ENCODE measurements at places on chromosomes 2 and 18.

GRCh38 chr18:59839246-59839645 lies 60.5 kb upstream of the PMAIP1 start:
- no peak for DNase-seq

DNA sequence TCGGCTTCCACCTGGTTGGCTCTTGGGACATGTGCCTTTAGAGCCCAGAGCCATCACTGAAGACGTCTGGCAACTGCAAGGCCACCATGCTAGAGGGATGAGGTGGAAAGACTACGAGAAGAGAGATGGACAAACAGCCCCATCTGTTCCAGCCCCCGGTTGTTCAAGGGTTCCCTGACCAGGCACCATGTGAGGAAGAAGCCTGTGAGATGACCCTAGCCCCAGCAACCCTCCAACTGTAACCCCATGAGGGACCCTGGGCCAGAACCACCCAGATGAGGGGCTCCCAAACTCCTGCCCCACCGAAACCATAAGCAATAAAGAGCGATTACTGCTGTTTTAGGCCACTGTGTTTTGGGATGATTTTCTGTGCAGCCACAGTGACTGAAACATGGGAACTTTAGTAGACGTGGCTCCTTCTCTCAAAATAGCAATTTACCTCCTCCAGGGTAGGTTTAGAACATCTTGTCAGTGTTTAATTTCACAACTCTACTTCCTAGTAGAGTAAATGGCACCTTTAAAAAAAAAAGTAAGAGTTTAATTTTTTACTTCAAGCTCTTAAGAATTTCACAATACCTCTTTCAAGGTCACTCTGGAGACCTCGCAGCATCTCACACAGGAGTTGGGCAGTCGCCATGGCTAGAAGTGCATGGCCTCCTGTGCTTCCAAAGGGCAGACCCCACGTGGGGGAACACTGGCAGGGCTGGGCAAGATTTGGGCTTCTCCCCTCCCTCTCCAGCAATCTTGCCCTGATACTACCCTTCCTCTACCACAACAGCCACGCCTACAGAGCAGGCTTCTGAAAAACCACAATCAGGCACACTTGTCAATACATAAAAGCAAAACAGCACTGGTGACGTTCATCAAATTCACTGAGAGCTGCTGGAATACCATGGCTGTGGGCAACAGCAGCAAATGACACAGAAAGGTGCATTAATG lies 48.8 kb downstream of the TMEM163 start:
- DNase-seq, result no peak

GRCh38 chr2:120606931-120607330 lies 128.7 kb upstream of the GLI2 start:
- no peak for DNase-seq

DNA sequence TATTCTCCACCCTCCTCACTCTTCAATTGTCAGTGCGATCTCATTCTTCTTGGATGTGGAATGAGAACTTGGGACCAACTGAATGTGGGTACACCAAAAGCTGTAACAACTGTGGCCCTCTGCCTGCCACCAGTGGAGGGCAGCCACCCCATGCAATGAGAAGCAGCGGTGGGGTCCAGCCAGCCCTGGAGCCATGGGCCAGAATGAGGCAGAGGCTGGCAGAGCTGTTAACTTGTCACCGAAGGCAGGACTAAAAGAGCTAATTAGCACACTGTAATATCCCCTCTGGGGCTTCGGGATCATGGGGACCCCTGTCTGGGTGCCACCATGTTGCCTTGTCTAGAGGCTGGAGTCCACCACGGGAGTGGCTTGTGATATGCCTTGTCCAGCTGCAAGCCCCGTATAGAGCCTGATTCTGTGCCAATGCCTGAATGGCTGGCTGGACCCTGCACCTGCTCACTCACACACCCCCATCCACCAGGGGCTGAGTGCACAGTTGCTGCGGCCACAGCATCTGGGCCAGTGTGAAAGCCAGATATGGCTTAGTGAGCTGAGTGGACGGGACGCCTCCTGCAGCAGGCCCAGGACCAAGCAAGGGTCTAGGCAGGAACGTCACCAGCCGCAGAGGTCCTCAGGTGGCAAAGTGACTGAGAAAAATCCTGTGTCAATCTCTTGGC lies 680.5 kb downstream of the DSC3 start:
- DNase-seq, result no peak

DNA sequence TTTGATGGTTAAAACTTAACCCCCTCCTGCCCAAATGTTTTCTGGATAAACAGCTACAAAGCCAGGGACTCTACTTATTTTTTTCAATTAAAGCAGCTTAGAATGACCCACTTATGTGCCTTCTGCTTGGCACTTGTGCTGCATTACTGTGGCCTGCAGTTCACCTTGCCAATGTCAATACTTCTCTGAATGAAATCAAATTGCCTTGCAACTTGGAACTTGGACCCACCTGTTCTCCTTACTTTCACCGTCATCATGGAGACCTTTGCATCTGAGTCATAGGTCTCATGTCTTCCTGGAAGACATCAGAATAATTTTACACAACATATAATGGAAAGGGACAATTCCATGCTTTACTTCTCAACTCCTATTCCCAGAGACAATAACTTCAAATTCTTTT lies 92.1 kb upstream of the FHL2 start:
- no peak for DNase-seq

DNA sequence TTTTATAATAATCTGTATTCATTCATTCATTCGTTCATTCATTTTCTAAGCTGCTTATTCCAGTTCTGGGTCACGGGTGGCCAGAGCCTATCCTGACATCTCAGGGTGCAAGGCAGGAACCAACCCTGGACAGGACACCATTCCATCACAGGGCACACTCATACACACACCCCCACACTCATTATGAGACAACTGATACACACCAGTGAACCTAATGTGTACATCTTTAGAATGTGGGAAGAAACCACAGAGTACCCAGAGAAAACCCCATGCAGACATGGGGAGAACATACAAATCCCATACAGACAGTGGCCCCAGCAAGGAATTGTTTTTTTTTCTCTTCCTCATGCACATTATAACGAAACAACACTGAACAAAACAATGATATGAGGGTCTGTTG lies 54.7 kb downstream of the RTN4 start:
- DNase-seq, result no peak

DNA sequence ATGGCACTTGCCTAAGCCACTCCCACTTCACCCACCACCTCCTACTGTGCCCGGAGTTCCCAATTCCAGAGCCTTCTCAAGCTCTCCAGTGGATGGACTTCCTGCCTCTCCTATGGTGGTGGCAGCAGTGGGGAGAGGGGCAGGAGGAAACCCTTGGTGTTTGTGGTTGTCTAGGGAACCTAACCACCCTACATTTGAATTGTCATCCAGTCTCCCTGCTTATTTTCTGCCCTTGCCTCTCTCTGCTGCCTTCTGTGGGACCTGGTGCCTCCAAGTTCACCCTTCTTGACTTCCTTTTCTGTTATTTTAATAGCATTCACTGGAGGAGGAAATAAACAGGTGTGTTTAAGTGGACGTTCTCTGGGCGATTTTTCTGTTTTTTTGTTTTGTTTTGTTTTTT lies 50.0 kb upstream of the HPCAL1 start:
- no peak for DNase-seq

Data from fibroblast of pulmonary artery (primary cell).